ENCODE measurements at places on chromosomes 13 and 19. TPM values are rescaled to one million over a fixed set of nuclear protein-coding genes. Genes with fewer than 3 reads are reported as not detected.

Gene TEX26
- not detected for total RNA-seq

Gene IGFL2
- total RNA-seq = not detected

Gene F2RL3
- 0.79 TPM for total RNA-seq

Gene SIGLEC8
- total RNA-seq = 1.2 TPM

Gene MYPOP
- 2.3 TPM for total RNA-seq

Gene C19orf53
- total RNA-seq = 114 TPM

Gene CGB5
- not detected for total RNA-seq

Gene LILRB4
- 1.9 TPM for total RNA-seq

Gene CCDC70
- not detected for total RNA-seq

Gene LIM2
- total RNA-seq = not detected

Gene FGF9
- total RNA-seq = not detected

Gene CYP2S1
- 12.5 TPM for total RNA-seq

Gene CABP5
- not detected for total RNA-seq

Gene LILRB2
- 0.40 TPM for total RNA-seq

Gene NLRP12
- not detected for total RNA-seq

Gene ATP1A3
- total RNA-seq = not detected

Gene FCHO1
- total RNA-seq = 3.1 TPM

Gene KIR3DL2
- total RNA-seq = not detected

Gene IRGC
- not detected for total RNA-seq

Gene PDE4C
- not detected for total RNA-seq

Gene PIN1
- total RNA-seq = 61.1 TPM

Gene TMIGD2
- total RNA-seq = not detected

Gene ZBTB32
- 0.38 TPM for total RNA-seq

Gene SIGLEC12
- not detected for total RNA-seq

Gene NR1H2
- total RNA-seq = 84.1 TPM

Gene PAF1
- total RNA-seq = 53.6 TPM

Gene TEX29
- total RNA-seq = not detected

Gene CLC
- not detected for total RNA-seq

Gene CACNA1A
- not detected for total RNA-seq

Gene CPT1C
- total RNA-seq = 0.48 TPM

Gene ZNF154
- 1.5 TPM for total RNA-seq

Gene KLK12
- total RNA-seq = 16.2 TPM

Gene FFAR1
- total RNA-seq = not detected

Gene SGCG
- not detected for total RNA-seq

Gene SBK3
- total RNA-seq = 1.0 TPM

Gene ENOX1
- not detected for total RNA-seq

Gene GJA3
- 0.85 TPM for total RNA-seq

Gene POLR1D
- total RNA-seq = 183 TPM

Gene PSG5
- not detected for total RNA-seq

Gene TMEM143
- total RNA-seq = 3.2 TPM

Gene NPAS1
- total RNA-seq = 0.18 TPM

Gene ZNF229
- total RNA-seq = 2.4 TPM

Gene CYP4F2
- total RNA-seq = not detected

Gene PTGER1
- 0.38 TPM for total RNA-seq

Gene ATP4B
- total RNA-seq = not detected
